Esophagus squamous epithelium (tissue), 5 donors: ENCODE measurements at places on chromosomes 3 and 15. TPM values are rescaled to one million over a fixed set of nuclear protein-coding genes. Genes with fewer than 3 reads are reported as not detected.

Gene TM6SF1
- total RNA-seq: 1.5 TPM

Gene RPS17
- 4,149 TPM for total RNA-seq

Gene SPSB4
- total RNA-seq: not detected

Gene PML
- total RNA-seq: 52.3 TPM

Gene CLDN18
- not detected for total RNA-seq

Gene SYNPR
- not detected for total RNA-seq

Gene COL6A5
- total RNA-seq: 0.26 TPM

Gene GOLGA6L10
- 7.4 TPM for total RNA-seq

DNA sequence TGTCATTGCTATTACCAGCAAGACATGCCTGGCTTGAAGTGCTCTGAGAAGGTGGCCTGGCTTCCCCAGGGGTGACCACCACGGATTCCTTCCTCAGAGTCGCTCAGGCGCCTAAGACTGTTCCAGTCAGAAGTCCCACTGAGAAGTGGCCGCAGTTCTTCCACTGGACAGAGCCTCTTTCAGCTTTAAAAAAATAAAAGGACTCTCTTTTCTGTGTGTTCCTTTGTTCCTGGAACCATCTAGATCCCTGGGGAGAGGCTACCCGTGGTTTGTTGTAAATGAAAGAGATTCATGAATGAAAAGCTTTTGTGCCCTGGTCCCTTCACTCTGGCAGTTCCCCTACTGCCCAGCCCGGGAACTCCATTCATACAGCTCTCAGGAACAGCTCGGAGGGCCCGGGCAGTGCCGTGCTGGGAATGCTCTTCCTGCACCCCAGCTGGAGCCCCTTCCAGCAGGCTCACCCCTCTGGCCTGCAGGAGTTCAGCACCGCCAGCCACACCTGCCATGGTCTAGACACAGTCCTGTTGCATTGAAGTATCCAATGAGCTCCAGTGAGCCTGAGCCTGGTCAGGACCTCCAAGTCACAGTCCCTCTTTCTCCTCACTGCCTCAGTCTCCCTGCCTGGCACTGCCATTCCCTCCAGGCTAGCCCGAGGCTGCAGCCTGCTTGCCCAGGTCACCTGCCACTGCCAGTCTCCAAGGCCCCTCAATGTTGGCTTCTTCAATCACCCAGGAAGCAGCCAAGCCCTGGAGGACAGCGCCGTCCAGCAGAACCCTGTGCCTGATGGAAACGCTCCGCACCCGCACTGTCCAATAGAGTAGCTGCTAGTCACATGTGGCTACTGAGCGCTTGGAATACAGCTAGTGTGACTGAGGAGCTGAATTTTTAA, 75.4 kb downstream of the XXYLT1 start:
- no peak for DNase-seq

DNA sequence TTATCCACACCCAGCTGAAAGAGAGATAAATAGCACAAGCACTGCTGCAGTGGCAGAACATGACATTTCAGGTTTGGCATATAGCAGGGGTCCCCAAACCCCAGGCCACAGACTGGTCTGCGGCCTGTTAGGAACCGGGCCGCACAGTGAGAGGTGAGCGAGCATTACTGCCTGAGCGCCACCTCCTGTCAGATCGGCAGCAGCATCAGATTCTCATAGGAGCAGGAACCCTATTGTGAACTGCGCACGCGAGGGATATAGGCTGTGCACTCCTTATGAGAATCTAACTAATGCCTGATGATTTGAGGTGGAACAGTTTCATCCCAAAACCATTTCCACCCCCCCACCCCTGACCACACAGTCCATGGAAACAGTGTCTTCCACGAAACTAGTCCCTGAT, 54.6 kb downstream of the CCR4 start:
- DNase-seq: no peak

- no peak for DNase-seq
These were observed 162.9 kb downstream of the NSMCE3 start for GRCh38 chr15:29106551-29107290.

- DNase-seq: no peak
These were observed 4.6 kb downstream of the ATP11B start for GRCh38 chr3:182797876-182798275.

DNA sequence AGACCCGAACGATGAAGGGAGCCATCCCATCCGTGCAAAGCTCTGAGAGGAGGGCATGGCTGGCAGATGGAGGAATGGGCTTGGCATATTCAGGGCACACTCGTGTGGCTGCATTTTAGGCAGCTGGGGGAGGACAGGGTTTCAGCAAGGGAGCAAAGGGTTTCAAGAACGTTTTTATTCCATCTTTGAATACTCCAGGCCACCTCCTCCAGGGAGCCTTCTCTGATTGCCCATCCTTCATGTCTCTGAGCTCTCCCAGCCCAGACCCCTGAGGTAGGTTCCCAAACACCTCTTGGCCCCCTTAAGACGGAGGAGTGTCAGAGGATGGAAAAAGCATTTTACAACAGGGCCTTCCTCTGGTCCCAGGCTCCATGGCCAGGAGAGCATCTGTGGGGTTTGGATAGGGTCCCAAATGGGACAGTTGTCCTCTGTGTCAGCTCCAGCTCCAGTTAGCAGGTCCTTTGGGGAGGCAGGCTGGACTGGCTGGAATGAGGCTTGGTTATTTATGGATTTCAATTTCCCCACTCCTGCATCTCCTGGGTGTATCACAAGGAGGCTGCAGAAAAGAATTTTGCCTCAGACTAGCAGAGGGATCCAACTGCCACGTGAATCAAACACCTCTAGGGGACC, 17.7 kb upstream of the SLC6A1 start:
- DNase-seq: no peak

DNA sequence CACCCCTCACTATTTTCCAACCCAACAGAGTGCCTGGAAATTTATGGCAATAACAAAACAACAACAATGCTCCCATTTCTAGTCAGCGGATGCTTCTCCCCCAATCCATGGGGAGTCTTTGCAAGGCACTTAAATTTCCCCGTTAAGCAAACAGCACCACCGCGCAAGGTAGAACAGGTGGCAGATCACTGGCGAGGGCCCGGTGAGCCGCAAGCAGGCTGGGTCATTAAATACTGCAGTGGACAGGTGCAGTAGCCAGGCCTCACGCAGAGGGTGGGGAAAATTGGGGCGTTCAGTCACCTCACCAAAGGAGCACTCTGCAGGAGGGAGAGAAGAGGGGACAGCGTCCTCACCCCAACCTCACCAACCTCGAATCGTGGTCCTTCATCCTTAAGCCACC, 147.5 kb downstream of the NTRK3 start:
- DNase-seq: no peak

DNA sequence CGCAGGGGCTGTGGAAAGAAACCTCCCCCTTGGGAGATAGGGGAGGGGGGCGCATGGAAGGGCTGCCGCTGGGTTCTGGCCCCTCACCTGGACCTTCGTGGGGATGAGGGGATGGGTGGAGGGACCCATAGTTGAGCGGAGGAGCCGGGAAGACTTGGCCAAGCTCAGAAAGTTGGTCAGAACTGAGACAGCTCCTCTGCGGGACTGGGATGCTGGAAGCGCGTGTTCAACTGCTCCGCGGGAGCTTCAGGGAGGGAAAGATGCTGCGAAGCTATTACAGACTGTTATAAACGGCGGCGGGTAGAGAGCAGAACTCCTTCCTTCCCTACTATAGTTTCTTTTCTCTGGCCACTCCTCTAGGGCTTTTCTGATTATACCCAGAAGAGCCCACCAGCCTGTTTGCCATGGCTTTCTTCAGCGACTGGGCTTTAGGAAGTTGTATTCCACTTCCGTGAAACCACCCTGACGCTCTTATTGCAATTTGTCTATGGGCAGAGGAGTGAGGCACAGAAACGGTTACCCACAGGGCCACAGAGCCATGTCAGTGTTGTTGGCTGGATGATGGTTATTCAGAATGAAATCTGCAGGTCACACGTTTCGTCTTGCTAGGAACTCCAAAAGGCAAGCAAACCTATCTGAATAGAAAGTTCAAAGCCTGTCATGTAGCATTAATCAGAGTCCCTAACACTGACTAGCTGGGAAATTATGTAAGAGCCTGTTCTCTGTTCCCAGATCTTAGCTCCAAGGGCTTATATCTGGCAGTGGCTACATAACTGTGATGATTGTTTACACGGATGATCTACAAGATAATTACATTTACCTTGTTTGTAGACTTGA, 1.1 kb downstream of the SYNPR start:
- DNase-seq: no peak

DNA sequence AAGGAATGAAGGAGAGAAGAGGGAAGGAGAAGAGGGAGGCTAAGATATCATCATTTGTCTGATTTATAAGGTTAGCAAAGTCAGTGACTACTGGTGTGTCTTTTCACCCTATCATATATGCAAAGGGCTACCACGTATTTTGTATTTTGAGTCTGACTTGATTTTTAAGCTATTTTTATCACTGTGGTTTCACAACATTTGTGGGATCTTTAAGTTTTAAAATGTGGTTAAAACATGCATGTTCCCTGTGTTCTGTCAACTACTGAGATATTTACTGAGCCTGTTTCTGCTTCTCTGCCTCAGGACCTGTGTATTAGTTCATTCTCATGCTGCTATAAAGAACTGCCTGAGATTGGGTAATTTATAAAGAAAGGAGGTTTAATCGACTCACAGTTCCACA, 22.5 kb upstream of the SPTSSB start:
- DNase-seq: no peak

DNA sequence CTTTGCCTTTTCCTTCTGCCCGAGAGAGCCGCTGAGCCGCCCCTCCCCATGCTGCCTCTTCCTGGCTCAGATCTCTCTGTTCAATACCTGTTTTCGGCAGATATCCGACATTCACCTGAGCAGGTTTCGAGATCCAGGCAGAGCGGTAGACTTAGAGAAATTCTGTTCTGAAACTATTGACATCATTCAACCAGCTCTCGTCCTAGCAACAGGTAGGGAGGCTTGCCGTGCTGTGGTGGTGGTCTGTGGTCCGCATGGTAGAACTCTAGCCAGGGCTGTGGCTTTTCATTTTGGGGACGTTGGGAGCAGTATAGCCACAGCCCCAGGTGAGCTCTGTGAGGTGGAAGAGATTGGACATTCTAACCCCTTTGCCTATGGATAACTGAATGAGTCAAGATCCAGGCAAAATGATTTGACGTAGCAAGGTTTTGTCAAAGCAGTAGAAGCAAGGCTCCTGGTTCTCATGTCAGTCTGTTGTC, 810 bp downstream of the TMEM62 start:
- no peak for DNase-seq

GRCh38 chr15:55255714-55256113, 33.9 kb downstream of the RAB27A start:
- DNase-seq: no peak

- DNase-seq: no peak
These were observed 11.9 kb downstream of the CXCR6 start for GRCh38 chr3:45955017-45955647.

- DNase-seq: no peak
These were observed 98.7 kb downstream of the CCNL1 start for GRCh38 chr3:157061265-157061664.

- DNase-seq: no peak
These were observed 163.1 kb downstream of the CLSTN2 start for GRCh38 chr3:140097874-140098635.

DNA sequence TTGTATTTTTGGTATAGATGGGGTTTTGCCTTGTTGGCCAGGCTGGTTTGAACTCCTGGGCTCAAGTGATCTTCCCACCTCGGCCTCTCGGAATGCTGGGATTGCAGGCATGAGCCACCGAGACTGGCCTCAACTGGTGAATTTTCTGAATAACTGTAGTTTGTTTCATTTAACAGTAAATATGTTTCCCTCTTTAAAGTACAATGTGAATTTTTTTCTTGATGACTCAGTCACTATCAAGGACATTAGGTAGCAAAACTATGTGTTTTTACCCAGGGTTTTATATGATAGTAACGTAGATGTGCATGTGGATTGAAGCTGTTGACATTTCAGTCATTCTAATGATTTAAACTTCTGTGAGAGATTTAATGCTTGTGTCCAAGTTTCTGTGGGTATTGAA, 40.2 kb upstream of the MAPKBP1 start:
- DNase-seq: no peak
